Osteocyte (in vitro differentiated cells): ENCODE measurements at places on chromosomes 11 and 22. TPM values are rescaled to one million over a fixed set of nuclear protein-coding genes. Genes with fewer than 3 reads are reported as not detected.

GRCh38 chr11:89521294-89521693, 30.1 kb upstream of the NOX4 start:
- no peaks in the 10 kb centered on the region for H3K36me3 ChIP-seq
- H3K27me3 ChIP-seq = no peaks in the 10 kb centered on the region
- no peak overlapping the region for H3K4me3 ChIP-seq
- peaks cover 7% of the 10 kb centered on the region for H3K4me1 ChIP-seq
- DNase-seq = no peak

The CSTF3 gene
- total RNA-seq = 23.6 and 27.8 TPM in 2 replicates

The PIWIL4 gene
- 0.84 and 1.2 TPM in 2 replicates for total RNA-seq

DNA sequence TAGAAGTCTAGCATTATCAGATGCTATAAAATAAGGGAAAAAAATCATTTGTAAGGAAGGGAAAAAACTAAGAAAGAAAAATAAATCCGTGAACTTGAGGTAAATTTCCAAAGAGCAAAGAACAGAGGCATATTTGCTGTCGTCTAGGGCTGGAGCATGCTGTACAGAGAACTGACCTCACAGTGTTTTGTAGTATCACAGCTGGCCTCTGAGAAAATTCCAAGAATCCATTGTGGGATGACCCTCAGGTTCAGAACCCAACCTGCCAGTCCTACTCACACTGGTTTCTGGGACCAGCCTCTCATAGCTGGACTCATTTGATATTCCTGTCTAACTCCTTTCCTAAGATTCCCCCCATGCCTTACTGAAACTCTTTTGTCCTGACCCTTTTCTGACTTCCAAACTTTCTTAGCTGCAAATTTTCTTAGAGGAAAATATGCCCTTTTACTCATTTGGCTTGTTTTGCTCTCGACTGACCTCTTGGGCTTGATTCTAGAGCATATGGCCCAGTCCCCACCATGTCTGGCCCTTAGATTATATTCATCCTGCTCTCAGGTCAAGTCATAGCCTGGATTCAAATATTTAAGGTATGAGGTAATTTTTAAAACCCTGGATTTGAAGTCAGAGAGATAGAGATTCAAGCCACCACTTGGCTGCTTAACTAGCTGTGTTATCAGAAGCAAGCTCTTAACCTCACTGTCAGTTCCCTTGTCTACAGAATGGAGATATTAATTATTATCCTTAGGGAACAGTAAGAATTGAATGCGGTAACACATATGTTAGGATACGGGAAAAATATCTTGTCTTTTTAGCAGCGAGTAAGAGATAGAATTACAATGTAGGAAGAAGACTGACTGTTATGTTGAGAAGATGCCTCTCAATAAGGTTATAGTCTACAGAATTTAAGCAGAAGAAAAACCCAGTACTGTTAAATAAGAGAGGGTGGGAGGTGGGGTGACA, 89.7 kb upstream of the KCNA4 start:
- no peak for DNase-seq
- H3K4me1 ChIP-seq = no peaks in the 10 kb centered on the region
- H3K27ac ChIP-seq = no peak overlapping the region
- H3K27me3 ChIP-seq = no peaks in the 10 kb centered on the region
- H3K36me3 ChIP-seq = no peaks in the 10 kb centered on the region

- H3K4me3 ChIP-seq = no peak overlapping the region
- H3K36me3 ChIP-seq = no peaks in the 10 kb centered on the region
- H3K4me1 ChIP-seq = no peaks in the 10 kb centered on the region
- H3K27me3 ChIP-seq = peaks cover 3% of the 10 kb centered on the region
These were observed 72.8 kb upstream of the MYOD1 start for GRCh38 chr11:17646451-17647145.

- H3K27ac ChIP-seq = no peak overlapping the region
- H3K36me3 ChIP-seq = no peaks in the 10 kb centered on the region
- no peak overlapping the region for H3K4me3 ChIP-seq
- peaks cover 22% of the 10 kb centered on the region for H3K27me3 ChIP-seq
- DNase-seq = no peak
These were observed 9.0 kb upstream of the APOBEC3H start for GRCh38 chr22:39087881-39088684.

DNA sequence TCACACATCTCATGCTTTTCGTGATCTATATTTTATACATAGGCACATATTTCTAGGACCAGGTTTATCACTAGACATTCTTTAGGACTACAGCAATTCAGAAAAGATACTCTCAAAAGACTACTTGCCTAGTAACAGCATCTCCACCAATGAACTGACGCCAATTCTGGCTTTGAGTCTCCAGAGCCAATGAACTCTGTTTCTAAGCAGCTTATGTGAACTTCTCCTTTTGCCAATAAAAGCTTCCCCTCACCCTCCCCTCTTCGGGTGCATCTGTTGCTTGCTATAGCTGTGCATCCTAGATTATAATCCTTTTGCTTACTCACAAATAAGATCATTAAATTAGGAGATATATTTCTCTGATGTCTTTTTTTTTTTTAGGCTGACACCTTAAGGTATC, 11.4 kb upstream of the ANKK1 start:
- no peaks in the 10 kb centered on the region for H3K36me3 ChIP-seq
- no peak overlapping the region for H3K4me3 ChIP-seq
- H3K27me3 ChIP-seq = peaks cover 5% of the 10 kb centered on the region
- DNase-seq = no peak
- H3K4me1 ChIP-seq = peaks cover 4% of the 10 kb centered on the region
- no peak overlapping the region for H3K27ac ChIP-seq

DNA sequence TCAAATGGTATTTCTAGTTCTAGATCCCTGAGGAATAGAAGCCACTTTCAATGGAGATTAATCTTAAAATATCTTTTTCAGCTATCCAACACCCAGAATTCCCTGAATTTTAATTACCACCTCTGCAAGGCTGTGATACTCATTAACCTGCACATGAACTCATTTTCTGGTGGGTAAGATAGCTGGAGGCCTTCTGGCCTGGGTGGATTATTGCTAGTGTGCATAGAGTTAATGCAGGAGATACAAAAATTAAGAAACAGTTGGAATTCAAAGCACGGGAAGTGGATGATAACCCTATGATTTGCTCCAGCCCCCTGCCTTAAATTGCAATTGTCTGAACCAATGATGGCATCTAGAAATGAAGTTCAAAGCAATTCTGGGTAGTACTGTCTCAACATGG, 115.0 kb downstream of the ATG16L2 start:
- DNase-seq = no peak
- H3K27me3 ChIP-seq = no peaks in the 10 kb centered on the region
- H3K4me3 ChIP-seq = no peak overlapping the region
- H3K4me1 ChIP-seq = peaks cover 8% of the 10 kb centered on the region
- H3K27ac ChIP-seq = no peak overlapping the region

DNA sequence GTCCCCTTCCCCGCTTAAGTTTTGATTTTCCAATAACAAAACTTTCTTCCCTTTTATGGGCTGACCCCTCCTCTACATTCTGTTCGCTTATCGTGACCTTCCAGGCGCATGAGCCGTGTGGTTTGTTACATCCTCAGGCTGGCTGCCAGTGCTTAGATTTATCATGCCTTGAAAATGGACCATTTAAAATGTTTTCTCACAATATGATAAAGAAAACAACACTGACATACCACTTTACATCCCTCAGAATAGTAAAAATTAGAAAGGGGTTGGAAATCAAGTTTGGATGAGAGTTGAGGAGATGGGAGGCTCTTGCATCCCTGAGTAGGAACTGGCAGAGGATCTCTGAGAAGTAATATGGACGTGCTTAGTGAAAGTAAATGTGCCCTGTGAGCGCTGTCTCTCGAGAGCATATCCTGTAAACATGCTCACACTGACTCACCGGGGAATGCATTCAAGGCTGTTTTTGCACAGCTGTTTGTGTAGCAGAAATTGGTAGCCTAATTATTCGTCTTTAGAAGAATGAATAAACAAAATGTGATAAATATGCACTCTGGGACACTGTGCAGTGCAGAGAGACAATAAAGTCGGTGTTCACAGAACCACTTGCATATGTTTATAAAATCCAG, 17.1 kb upstream of the TOLLIP start:
- H3K4me3 ChIP-seq = no peak overlapping the region
- no peak overlapping the region for H3K27ac ChIP-seq
- peaks cover 3% of the 10 kb centered on the region for H3K36me3 ChIP-seq
- H3K27me3 ChIP-seq = peaks cover 47% of the 10 kb centered on the region

The LRRC74B gene
- not detected in 2 replicates for total RNA-seq

The PC gene
- total RNA-seq = 41.7 and 49.1 TPM in 2 replicates

DNA sequence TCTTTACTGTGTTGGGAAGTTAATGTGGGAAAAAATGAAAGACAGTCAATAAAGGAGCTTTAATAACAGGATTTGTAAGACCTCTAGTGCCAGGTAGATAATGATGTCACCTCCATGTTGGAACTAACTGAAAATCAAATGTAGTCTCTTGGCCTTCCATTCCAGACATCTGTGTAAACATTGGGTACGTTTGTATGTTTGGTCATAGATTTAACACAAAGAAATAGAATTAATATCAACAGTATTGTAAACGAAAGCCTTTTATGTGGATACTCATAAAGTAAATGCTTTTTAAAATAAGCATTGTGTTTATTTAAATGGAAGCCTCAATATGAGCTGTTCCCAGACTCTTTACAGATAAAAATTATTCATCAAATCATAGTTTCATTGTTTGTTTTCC, 605.7 kb downstream of the METTL15 start:
- H3K36me3 ChIP-seq = no peaks in the 10 kb centered on the region
- no peak overlapping the region for H3K4me3 ChIP-seq
- no peak overlapping the region for H3K27ac ChIP-seq
- H3K4me1 ChIP-seq = no peaks in the 10 kb centered on the region
- H3K27me3 ChIP-seq = no peaks in the 10 kb centered on the region
- no peak for DNase-seq

The NAV2 gene
- total RNA-seq = 30.4 and 31.4 TPM in 2 replicates

The KRTAP5-8 gene
- total RNA-seq = not detected in 2 replicates

DNA sequence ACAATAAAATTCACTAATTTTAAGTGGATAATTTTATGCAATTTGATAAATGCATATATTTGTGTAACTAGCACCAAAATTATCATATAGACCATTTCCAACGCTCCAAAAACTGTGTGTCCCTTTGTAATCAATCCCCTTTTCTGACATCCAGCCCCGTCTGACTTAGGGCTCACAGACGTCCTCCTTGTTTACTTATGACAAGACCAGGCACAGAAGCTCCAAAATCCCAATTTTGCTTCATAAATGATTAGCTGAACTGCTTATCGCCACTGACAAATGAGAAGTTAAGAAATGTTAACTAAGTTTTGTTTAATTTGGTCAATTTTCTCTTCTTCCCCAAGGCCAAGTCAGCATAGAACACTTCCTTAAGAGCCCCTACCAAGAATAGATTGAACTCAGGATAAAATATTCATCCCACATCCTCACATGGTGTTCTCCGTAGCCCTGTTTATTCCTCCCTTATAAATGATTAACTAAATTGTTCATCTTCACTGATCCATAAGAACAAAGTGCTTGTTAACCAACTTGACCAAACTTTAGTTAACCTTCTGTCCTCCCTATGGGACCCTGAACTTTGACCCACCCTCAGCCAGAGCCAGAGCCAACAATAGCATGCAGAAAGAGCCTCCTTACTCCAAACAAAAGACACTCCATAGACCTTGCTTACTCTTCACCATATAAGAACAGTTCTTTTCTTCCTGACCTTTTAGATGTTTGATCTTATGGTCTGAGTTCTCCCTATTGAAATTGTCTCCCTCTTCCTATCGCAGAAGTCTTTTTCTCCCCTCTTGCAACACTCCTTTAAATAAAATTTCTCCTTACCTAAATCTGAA, 30.8 kb upstream of the GLYAT start:
- no peak overlapping the region for H3K4me3 ChIP-seq
- H3K27ac ChIP-seq = no peak overlapping the region
- H3K4me1 ChIP-seq = no peaks in the 10 kb centered on the region
- no peak for DNase-seq
- no peaks in the 10 kb centered on the region for H3K36me3 ChIP-seq
- peaks cover 3% of the 10 kb centered on the region for H3K27me3 ChIP-seq

GRCh38 chr11:8225589-8226036, 38.1 kb downstream of the LMO1 start:
- H3K4me1 ChIP-seq = no peaks in the 10 kb centered on the region
- H3K27ac ChIP-seq = no peak overlapping the region
- peaks cover 5% of the 10 kb centered on the region for H3K27me3 ChIP-seq
- peak; percentile 90 for DNase-seq
- no peaks in the 10 kb centered on the region for H3K36me3 ChIP-seq
- no peak overlapping the region for H3K4me3 ChIP-seq

GRCh38 chr22:20442485-20443284, 5.1 kb upstream of the SCARF2 start:
- no peaks in the 10 kb centered on the region for H3K27me3 ChIP-seq
- H3K36me3 ChIP-seq = peaks cover 19% of the 10 kb centered on the region
- DNase-seq = no peak
- H3K4me1 ChIP-seq = peaks cover 32% of the 10 kb centered on the region

The CCND1 gene
- total RNA-seq = 180 and 183 TPM in 2 replicates

GRCh38 chr11:119687373-119688046, 41.5 kb downstream of the NECTIN1 start:
- no peak for DNase-seq
- no peak overlapping the region for H3K27ac ChIP-seq
- H3K36me3 ChIP-seq = no peaks in the 10 kb centered on the region
- H3K4me3 ChIP-seq = no peak overlapping the region

The MS4A3 gene
- total RNA-seq = not detected in 2 replicates

DNA sequence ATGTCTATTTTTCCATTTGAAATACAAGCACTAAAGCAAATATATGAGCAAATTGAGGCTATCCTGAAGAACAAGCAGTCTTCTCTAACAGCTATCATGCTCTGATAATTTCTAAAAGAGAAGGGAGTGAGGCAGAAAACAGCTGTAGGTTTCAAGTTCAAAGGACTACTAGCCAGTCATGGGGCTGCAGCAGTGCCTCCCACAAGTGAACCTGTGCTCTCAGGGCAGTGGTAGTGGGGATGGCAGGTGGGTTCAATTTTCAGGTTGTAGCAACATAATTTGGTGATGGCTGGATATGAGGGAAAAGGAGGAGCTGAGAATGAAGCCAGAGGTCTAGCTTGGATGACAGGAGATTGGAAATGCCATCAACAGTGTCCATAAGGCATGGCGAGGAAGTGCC, 93.5 kb upstream of the ARHGAP20 start:
- H3K27me3 ChIP-seq = peaks cover 14% of the 10 kb centered on the region
- H3K4me3 ChIP-seq = no peak overlapping the region
- no peak overlapping the region for H3K27ac ChIP-seq
- no peaks in the 10 kb centered on the region for H3K4me1 ChIP-seq

DNA sequence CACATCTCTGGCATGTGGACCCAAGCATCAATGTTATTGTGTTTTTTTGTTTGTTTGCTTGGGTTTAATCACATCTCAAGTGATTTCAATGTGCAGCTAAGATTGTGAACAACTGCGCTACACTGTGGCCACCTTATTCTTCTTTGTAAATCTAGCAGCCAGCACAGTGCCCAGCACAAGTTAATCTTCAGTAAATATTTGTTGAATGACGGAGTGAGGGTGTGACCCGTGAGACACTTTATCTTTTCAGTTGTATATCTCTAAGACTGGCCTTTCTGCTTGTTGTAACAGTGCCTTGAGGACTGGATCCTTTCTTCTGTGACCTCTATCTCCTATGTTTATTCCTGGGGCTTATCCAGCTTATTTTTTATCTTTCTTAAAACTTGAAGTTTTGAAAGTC, 21.4 kb upstream of the AMOTL1 start:
- no peak for DNase-seq
- peak overlapping the region; percentile 42 for H3K27ac ChIP-seq
- no peaks in the 10 kb centered on the region for H3K36me3 ChIP-seq
- H3K4me3 ChIP-seq = no peak overlapping the region
- H3K4me1 ChIP-seq = peaks cover 48% of the 10 kb centered on the region
- H3K27me3 ChIP-seq = no peaks in the 10 kb centered on the region
